Stimulated activated CD4-positive, alpha-beta T cell treated with anti-CD3 and anti-CD28 coated beads, Interleukin-12 subunit alpha, Interleukin-12 subunit beta, amount 100 ng/mL, for 24 hours (primary cell): ENCODE measurements at places on chromosomes 12 and 14.

DNA sequence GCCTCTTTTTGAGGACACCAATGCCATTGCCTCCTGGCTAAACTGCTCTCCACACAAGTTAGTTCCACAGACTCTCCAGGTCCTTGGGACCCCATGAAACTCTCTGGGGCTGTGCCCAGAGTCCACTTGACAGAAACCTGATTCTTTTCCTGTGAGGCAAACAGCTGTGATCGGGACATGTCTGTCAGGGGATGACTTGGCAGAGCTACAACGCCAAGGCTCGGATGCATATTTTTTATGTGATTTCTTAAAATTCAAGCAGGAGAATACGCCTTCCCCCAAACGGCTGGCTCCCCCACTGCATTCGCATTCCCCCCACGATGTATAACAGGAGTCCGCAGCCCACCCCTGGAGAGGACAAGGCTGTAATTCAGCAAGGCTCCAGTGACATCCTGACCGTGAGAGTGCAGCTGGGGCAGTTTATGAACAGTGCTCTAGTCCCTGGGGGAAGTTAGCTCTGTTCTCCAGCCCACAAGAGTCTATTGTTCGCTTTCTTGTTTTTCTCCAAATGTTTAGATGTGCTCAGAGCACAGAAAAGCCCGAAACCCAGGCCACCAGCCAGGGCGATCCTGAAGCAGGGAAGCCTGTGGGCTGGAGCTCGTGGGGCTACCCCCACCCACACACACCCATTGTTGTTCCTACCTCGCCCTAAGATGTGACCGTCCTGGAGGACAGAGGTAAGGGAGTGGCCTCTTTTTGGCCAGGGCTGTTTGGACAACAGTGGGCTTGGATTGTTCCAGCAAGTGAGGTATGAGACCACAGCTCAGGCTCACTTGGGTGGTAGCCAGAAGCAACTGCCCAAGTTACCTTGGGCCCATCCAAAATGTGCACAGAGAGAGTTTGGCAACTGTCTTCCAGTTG, 159.5 kb downstream of the ZFP36L1 start:
- no peak for DNase-seq

GRCh38 chr12:120072472-120073249, 43.9 kb downstream of the RAB35 start:
- no peak for DNase-seq

DNA sequence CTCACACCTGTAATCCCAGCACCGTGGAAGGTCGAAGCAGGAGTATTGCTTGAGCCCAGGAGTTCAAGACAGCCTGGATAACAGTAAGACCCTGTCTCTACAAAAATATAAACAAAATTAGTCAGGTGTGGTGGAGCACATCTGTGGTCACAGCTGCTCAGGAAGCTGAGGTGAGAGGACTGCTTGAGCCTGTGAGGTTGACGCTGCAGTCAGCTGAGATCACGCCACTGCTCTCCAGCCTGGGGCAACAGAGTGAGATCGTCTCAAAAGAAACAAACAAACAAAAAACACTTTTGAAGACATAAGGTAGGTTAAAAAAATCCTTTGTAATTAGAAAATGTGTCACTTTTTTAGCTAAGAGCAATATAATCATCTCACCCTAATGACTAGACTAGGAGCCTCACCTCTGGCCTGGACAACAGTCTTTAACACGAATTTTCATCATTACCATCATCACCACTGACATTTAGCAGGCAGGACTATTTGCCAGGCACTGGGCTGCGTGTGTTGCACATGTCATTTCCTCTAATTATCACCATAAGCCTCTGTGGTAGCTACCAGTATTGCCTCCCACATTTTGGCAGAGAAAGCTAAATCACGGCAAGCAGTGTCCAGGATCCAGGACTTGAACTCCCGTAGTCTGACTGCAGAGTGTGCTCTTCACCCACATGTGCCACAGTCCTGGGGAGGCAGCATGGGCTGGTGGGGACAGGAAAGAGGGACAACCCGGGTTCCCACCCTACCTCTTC, 4.6 kb upstream of the SYCP3 start:
- DNase-seq, result no peak

- no peak for DNase-seq
Observed at GRCh38 chr12:60539592-60539991, 943.8 kb downstream of the SLC16A7 start.

DNA sequence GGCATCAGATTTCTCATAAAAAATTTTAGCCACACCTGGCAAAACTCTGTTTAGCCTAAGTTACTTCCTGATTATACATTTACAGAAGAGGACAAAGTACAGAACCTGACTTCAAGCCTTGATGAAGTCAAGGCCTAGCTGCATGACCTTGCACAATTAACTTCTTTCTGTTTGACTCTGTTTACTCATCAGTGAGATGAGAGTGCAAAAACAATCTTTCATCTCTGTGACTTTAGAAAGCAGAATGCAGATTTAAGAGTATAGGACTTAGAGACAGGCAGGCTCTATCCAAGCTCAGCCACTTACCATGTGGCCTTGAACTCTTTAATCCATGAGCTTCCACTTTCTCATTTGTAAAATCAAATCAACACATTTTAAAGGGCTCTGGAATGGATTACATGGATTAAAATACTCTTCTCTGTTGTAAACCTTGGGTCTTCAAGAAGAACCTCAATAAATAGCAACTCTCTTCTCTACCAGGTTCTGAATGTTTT, 1178.9 kb downstream of the FLRT2 start:
- no peak for DNase-seq

GRCh38 chr12:79983492-79983891, 48.6 kb upstream of the PPP1R12A start:
- DNase-seq, result no peak

- DNase-seq, result no peak
Observed at GRCh38 chr12:116037941-116038837, 239.3 kb downstream of the MED13L start.

GRCh38 chr12:120951-121350, 54.4 kb downstream of the IQSEC3 start:
- no peak for DNase-seq

GRCh38 chr12:1350055-1350933, 244.1 kb downstream of the FBXL14 start:
- no peak for DNase-seq

GRCh38 chr14:63642656-63643382, 1.1 kb upstream of the WDR89 start:
- no peak for DNase-seq

DNA sequence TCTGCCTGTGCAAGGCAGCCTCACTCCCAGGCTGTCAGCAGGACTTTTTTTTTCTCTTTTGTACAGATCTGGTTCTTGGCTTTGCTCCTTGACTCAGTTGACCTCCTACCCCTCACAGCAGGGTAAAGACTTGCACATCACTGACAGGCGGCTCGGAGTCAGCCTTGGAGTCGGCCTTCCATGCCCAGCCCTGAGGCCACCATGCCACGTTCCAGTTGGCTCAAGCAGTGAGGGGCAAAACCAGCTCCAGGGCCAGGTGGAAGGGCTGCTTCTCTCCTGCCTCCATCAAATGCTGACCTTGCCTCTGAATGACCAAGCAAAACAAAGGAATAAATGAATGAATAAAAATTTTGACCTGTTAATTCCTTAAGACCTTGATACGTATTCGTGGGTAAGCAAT, 27.6 kb downstream of the JAG2 start:
- no peak for DNase-seq

DNA sequence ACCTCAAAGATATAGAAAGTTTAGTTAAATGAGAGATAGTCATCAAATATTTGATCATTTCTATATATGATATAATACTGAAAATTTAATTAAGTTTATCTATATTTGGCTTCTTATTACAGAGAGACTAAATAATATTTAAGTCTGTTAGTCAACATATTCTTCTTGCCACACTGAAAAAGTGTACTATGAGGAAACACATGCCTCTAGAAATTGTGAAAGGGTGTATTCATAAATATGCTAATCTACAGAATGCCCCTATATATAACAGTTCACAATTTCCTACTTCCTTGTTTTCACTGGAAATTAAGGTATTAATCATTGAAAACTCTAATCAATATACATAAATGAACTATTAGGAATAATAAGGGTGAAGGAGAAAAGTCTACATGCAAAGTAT, 31.4 kb upstream of the ETV6 start:
- no peak for DNase-seq

DNA sequence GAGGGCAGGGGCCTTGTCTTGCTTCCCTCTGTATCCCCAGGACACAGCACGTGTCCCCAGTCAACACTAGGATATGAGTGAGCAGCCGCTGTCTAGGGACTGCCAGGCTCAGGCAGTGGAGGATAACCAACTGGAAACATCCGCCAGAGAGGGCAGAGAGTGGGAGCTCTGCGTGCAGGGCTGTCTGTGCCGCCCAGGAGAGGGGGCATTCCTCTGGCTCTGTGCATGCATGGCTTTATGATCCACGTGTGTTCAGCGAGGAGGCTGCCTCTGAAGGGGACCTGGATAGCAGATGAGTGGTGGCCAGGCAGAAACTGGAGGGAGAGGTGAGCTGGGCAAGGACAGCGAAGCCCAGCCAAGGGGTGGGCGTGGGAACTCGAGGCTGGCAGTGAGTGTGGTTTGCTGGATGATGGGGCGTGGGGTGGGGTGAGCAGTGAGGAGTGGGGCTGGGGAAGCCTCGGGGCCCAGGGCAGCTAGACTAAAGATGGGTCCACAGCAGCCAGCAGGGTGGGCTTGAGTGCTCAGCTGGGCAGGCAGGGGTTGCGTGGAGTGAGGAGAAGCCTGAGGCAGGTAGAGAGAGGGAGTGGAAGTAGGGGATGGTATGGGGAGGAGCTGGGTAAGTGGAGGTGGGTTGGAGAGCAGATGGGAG, 72.9 kb downstream of the PRIMA1 start:
- DNase-seq, result no peak

DNA sequence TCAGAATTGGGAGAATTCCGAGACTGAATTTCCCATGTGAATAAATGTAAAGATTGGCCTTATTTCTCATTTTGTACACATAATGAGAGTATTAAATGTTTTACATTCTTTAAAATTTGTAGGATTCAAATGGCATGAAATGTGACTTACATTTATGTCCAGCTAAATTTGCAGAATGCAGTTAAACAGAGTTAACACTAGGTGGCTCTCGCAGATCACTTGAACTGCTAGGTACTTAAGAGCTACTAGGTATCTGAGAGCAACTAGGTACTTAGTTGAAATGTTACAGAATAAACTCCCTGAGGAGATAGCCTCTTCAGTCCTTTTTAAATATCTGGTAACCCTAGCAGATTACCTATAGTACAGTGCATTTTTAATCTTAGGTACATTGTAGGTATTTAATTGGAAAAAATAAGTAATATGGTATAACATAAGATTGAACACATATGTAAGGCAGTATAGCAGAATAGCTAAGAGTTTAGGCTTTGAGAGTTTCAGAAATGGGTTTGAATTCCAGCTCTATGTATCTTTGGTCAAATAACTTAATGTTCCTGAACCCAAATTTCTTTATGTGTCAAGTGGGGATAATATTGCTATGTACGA, 73.8 kb downstream of the KIAA0586 start:
- DNase-seq, result no peak

DNA sequence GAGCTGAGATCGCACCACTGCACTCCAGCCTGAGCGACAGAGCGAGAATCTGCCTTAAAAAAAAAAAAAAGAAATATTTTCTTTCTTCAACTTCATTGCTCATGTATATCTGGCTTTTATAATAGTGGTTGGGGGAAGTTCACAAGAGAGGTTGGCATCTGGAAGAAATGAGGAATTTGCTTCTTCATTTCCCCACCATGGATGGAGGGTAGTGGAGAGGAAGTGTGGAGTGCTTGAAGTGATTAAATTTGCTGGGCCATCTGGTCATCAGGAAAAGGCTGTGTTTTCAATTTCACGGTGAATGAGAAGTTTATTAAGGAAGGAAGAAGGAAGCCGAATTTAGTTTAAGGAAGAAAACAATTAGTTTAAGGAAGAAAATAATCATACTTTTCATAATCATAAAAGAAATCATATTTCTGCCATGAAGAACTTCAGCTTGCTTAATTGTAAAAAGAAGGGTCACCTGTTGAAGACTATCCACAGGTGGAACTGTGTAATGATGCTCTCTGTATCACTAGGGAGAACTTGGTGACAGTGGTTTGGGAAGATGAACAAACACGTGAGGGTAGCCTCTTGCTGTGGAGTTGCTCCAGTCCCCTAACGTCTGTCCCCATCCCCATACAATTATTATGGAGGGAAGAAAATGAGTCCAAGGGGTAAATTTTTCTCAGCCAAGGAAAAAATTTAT, 197.3 kb upstream of the ARHGAP5 start:
- DNase-seq, result no peak

GRCh38 chr14:97851428-97851995, 1054.3 kb downstream of the VRK1 start:
- DNase-seq, result no peak

- no peak for DNase-seq
Observed at GRCh38 chr12:52291267-52291935, at the start of gene KRT81. Gene KRT81 (minus strand): TSS chr12:52291534. CDS start chr12:52291465, 69 bp downstream.

DNA sequence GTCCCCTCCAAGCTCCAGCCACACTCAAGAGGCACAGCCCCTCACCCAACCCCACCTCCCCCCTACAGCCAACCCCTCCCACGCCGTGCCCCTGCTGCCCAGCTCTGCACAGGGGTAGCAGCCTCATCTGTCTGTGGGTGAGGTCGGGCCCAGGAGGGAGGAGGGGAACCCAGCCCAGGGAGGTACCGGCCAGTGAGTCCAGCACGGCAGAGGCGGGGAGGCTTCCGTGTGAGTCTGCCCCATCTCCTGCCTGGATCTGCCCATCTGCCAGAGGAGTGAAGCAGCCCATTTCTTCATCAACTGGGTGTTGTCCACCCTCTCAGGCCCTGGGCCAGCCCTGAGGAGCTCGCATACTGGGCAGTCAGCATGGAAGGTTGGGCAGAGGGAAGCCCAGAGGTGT, 54.2 kb downstream of the CCNK start:
- DNase-seq, result no peak

GRCh38 chr12:112130441-112130998, 5.2 kb downstream of the TRAFD1 start:
- DNase-seq, result no peak

DNA sequence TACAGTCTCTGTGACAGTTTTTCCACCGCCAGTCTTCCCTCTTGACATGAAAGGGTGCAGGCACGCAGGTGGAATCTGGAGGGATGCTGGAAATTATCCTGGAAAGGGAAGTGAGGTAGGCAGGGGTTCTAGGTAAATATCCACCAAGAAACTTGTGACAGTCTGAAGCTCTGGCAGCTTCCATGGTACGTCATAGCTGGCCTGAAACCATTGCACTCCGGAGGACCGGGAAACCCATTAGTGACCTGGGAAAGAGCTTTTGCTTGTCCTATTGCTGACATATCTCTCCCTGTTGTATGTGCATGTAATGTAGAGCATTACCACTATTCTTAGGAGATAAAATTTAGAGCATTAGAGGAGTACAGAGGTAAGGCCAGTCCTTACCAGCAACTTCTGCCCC, 275.9 kb downstream of the EGLN3 start:
- no peak for DNase-seq
